Cerebellum (tissue), 4 donors: ENCODE measurements at places on chromosomes 7 and 10. TPM values are rescaled to one million over a fixed set of nuclear protein-coding genes. Genes with fewer than 3 reads are reported as not detected.
A peak's percentile ranks its signal among the peaks of the same experiment; 100 is the strongest.

DNA sequence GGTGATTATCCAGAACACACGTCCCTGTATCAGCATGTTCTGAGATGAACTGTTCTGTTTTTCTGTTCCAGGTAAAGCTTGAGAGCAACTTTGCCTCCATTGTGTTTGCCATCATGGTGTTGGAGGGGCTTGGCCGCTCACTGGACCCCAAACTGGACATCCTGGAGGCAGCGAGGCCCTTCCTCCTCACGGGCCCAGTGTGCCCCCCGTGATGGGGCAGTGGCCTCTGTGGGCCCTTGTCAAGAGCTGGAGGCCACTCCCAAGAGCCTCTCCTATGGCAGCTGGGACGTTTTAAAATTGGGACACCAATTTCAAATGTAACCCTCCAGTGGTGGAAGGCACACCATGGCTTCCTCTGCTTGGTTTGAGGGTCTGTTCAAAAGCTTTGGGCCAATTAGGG, 1.9 kb upstream of the NDUFB2 start:
- no peak for DNase-seq

DNA sequence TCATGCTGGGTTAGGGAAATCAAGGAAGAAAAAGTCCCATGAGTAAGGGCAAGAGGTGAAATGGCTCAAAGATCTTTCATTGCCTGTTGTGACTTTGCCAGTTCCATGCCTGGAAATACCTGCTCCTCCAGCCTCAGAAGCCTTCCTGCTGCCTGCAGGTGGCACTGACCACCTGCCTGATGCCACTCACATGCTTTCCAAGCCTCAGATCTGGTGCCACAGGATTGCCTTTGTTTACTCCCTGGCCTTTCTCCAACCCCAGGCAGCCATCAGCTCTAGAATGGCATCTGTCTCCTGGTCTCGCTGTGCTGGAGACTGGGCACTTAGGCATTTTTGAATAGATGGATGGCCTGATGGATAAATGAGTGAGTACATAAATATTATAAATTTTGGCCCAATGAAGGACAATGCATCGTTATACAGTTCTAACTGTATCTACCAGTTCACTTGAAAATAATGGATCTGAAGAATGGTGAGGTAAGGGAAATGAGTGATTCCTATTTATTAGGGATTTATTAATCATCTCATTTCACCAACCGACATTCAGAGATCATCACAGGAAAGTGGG, 657.2 kb downstream of the INHBA start:
- DNase-seq: no peak

GRCh38 chr10:103666087-103666761, 172.7 kb downstream of the NEURL1 start:
- DNase-seq: no peak

DNA sequence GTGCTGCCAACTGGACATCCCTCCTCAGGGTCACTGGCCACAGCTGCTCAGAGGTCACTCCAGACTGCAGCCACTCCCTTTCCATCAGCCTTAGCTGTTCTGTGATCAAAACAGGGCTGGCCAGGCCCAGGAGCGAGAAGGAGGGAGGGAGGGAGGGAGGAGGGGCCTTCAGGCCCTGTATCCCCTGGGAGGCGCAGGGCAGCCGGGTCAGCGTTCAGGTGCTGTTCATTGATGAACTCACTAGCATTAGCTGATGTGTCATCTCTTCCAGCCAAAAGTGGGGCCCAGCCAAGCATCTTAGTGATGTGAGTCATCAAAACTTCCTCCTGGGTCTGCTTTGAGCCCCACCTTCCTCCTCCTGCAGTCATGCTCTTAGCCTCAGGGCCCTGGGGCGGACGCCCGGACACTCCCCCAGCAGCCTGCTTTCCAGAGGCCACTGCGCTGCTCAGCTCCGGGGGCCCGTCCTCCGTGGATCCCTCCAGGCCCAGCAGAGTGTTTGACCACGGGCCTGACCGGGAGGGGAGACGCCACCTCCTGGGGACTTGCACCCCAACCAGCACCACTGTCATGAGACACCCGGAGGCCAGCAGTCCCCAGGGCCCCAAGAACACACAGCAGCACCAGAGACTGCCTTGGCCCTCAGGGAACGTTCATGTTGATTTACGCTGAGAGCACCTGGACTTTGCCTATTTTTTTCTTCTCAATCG, 149.2 kb downstream of the PRKAG2 start:
- no peak for DNase-seq

GRCh38 chr7:23343806-23344475, 44.8 kb downstream of the MALSU1 start:
- no peak for DNase-seq

DNA sequence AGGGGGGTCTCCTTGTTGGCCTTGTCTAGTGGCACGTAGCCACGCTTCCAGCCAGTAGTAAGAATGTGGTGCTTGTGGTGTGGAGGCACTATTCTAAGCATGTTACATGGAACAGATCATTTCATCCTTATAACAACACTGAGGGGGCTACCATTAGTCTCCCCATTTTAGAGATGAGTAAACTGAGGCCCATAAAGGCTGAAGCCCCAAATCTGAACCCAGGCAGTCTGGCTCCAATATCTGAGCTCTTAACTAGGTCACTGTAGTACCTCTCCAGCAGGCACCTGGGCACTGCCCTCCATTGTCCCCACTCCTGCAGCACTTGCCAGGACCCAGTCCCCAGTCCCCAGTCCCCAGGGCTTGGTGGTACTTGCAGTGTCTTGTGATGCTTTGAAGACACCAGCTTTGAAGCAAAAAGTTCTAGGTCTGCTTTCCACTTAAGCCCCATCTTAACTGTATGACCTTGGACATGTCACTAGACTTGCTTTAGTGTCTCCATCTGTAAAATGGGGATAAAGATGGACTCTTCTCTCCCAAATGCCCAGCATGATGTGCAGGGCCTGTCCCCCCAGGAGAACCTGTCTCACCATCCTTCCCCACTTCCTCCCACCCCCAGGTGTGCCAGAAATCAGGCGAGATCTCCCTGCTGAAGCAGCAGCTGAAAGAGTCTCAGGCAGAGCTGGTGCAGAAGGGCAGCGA, 6.4 kb downstream of the LZTS2 start:
- DNase-seq: no peak

DNA sequence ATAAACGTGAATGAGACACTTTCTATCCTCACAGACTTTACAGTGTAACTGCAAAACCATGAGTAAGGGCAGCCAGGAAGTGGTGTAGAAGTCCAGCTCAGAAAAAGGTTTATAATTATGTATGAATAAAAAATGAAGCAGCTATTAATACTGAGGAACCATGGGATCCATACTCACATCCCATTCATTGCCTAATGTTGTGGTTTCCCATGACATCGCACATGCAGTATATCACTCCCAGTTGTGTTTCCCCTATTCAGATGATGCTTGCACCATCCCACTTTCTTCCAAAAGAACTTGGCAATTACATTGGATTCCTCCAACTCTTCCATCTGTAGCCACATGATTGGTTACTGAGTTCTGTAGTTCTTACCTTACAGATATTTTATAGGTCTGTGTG, 74.5 kb upstream of the SEMA3D start:
- DNase-seq: no peak

GRCh38 chr10:101292194-101293006, 61.6 kb upstream of the BTRC start:
- DNase-seq: peak; percentile 86

DNA sequence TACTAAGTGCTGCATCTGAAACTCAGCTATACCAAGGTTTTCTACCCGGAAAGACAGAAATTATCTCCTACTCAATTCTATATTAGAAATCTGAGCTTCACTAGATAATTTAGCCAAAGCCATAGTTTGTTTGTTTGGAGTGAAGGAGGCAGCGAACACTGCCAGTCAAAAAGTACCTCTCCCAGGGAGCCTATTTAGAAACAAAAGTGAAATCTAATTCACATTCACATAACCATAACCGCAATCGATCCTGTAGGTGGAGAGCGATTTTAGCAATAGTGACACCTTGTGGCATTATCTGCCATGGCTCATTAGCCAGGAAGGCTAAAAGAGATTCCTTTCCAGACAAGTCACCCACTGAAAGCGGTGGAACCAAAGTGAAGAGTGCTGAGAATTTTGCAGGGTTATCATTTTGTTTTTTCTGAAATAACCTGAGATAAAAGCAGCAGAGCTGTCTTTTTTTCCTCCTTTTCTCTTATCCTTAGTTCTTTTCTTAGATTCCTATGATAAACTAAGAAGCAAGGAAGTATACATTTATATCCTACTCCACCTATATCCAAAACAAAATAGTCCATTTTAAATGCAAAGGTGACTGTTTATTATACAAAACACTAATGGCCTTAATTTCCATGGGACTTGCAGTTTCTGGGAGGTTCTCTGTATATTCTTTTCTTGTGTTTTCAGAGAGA, 83.7 kb upstream of the BET1 start:
- peak; percentile 47 for DNase-seq

Gene JCAD
- 19.0 TPM for total RNA-seq

Gene CLDN3
- total RNA-seq: 0.36 TPM

Gene ZNF853
- total RNA-seq: 10.4 TPM

Gene ARPC1A
- 48.2 TPM for total RNA-seq

Gene ANKRD1
- total RNA-seq: not detected

Gene MMD2
- 5.2 TPM for total RNA-seq
